Right renal cortex interstitium (tissue), 3 donors: ENCODE measurements at places on chromosomes 5 and 9. TPM values are rescaled to one million over a fixed set of nuclear protein-coding genes. Genes with fewer than 3 reads are reported as not detected.

GRCh38 chr5:71573591-71573990, 13.5 kb upstream of the MCCC2 start:
- DNase-seq = no peak

DNA sequence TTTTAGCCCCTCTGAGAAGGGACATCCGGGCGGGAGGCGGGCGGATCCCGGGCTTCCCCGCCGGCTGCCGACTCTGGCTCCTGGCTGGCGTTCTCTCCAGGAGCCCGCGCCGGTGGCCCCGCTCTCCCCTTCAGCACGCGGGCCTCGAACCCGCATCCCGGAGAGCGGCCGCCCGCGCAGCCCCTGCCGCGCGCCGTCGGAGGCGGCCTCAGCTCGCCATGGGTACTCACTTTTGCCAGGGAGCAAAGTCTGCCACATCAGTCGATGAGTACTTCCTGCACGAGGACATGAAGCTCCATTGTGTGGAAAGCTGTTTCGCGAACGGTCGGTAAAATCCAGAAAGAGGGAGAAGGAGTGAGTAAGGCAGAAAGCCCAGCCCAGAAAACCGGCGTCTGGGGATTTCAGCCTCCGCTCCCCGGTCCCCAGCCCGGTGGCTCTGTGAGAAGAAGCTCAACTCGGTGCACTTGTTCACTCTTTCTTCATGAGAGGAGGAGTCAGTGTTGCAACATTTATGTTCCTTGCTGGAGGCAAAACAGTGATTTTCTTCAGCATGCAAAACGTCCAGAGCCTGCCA, at the start of gene PRLR:
Gene PRLR (minus strand): TSS at position 450 of the 574 bp plus-strand sequence. CDS start 140,867 bp downstream, outside the sequence.
- no peak for DNase-seq

DNA sequence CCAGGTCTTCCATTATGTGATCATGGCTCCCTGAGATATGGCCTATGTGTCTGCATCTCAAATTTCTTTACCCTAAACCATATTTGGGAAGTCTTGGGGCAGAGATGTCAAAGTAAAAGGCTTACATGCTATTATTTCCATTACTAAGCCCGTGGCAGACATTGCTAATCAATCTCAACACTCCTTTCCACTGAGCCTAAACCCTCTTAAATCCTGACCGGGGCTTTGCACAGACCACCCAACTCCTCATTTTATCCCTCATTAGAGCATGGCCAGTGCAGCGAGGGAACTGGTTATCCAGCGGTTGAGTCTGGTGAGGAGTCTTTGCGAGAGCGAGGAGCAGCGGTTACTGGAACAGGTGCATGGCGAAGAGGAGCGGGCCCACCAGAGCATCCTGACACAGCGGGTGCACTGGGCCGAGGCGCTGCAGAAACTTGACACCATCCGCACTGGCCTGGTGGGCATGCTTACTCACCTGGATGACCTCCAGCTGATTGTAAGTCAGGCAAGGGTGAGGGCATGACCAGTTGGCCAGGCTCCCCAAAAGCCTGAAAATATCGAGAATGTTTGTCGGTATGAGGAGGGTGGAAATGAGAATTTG, 11.0 kb downstream of the BSPRY start:
- no peak for DNase-seq

DNA sequence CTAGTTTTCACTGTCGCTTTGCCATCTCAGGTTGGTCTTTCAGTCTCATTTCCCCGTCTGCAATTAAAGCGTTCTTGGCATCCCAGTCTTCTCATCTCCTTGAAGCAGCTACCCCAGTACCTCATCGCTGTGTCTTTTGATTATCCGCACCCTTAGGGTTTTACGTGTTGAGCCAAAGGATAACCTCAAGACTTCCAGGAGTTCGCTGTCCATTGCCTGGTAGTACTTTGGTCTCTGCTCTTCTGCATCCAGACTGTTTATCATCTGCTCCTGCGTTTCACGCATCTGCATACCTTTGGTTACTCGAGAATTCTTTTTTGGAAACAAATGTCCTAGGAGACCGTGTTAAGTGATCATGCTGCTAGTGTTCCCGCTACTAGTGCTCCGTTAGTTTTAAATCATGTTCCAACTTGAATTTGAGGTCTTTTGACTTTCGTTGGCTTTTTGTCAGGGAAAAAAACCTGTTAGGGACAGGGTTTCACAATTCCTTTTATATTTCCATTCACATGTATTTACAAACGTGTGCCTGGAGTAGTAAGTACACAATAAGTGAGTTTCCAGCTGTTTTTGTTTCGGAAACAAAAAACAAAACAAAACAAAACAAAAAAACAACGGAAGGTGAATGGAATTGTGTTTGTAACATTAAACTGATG, 888 bp downstream of the RABGAP1 start:
- DNase-seq = no peak

BTNL3 gene
- polyA plus RNA-seq = 0.43 TPM

ITK gene
- 0.40 TPM for polyA plus RNA-seq

DNAJC18 gene
- 33.4 TPM for polyA plus RNA-seq
